Stimulated activated CD8-positive, alpha-beta memory T cell treated with anti-CD3 and anti-CD28 coated beads, Interleukin-4, amount 100 ng/mL, for 4 hours (primary cell): ENCODE measurements at places on chromosomes 7 and 10.
A peak's percentile ranks its signal among the peaks of the same experiment; 100 is the strongest.

GRCh38 chr10:52875336-52875735 lies 102.8 kb upstream of the MBL2 start:
- DNase-seq, result no peak

DNA sequence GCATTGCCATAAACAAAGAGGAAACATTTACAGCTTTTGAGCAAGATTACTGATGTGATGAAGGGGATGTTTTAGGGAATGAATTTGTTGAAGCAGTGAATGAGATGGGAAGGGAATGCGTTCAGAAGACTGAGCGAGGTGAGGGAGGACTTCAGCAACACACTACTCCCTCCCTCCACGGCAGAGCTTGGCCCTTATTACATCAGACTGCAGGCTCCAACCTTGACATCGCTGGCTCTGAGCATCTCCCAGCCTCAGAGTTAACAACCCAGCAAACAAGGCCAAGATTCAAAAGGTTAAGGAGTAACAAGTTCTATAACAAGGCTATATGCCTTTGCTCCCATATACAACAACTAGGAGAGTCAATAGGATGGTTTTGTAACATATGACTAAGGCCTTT lies 164.4 kb downstream of the ELMO1 start:
- DNase-seq, result no peak

DNA sequence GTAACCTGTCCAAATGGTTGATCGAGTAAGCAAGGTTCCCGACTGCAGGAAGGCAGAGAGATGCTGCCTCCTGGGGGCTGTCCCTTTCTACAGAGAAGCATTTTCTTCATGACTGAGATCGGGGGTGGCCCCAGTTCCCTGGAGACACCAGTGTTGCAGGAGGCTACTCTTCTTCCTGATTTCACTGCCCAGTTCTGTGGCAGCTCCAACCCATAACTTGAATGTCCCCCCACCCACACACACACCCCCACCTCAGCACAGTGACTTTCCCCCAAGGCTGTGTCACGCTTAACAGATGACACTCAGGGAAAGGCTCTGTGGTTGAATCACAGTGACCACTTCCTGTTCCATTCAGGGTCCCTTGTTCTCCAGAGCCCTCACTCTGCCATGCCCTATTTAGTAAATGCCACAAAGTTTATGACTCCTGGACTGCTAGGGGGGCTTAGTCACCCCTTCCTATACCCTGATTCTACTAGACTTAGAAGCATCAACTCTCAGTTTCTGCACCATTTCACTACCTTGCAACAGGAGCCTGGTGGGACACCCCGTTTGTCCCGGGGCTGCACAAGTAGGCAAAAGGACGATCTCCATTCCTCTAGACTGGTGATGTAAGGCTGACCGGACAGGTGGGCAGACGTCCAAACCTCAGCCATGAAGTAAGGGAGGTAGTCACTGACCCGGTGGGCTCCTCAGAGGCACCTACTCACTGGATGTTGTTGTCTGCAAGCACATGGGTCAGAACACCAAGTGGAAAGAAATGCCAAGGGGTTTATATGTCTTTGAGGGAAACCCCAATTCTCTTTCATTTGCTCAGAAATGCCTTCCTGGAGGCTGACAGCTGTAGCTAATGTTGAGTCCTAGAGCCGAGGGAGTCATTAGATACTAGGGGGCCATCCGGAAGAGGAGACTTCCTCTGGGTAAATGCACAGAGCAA lies 31.3 kb upstream of the SMC3 start:
- DNase-seq, result peak; percentile 51

DNA sequence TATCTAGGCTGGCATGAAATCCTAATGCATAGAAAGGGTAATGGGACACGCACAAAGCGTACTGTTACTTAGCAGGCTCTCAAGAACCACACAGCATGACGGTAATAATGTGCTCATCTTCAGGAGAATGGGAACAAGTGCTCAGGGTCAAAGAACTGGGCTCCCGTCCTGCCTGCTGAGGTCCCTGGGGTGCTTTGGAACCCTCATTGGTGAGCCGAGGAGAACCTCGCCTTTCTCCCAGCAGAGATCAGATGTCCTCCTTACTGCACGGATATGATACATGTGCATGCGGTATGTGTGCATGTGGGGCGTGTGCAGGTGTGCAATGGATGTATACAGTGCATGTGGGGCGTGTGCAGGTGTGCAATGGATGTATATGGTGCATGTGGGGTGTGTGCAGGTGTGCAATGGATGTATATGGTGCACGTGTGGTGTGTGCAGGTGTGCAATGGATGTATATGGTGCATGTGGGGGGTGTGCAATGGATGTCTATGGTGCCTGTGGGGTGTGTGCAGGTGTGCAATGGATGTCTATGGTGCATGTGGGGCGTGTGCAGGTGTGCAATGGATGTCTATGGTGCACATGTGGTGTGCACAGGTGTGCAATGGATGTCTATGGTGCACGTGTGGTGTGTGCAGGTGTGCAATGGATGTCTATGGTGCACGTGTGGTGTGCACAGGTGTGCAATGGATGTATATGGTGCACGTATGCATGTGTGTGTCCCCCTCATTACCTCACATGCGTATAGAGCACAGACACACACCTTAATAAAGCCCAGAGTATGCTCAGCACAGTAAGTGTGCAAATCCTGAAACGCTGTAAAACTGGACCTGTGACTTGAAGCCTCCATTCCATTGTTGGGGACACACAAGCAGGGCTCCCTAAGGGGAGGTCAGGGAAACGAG lies 336.3 kb downstream of the PTPRN2 start:
- DNase-seq, result no peak

GRCh38 chr10:30751678-30752331 lies 122.3 kb upstream of the LYZL2 start:
- peak; percentile 11 for DNase-seq

DNA sequence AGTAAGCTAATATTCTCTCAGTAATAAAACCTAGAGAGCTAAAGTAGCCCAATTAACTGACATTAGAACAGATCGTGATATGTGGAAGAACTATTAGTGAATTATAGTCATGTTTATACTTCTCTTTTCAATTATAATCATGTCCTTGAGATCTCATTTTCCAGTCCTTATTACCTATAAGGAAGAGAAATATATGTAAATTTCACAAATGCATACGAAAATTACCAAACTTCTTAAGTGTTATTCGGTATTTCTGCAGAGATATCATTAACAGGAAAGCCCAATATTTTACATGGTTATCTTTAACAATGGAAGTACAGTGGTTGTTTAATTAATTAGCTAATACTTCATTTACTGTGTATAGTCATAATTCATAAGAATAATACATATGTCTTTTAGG lies 110.7 kb downstream of the PTEN start:
- DNase-seq, result no peak
